ENCODE measurements at places on chromosomes 3 and 15.

GRCh38 chr3:141306276-141306675 lies 62.0 kb upstream of the ZBTB38 start:
- DNase-seq = no peak

GRCh38 chr15:78372880-78373279 lies 32.7 kb downstream of the CRABP1 start:
- DNase-seq = no peak

DNA sequence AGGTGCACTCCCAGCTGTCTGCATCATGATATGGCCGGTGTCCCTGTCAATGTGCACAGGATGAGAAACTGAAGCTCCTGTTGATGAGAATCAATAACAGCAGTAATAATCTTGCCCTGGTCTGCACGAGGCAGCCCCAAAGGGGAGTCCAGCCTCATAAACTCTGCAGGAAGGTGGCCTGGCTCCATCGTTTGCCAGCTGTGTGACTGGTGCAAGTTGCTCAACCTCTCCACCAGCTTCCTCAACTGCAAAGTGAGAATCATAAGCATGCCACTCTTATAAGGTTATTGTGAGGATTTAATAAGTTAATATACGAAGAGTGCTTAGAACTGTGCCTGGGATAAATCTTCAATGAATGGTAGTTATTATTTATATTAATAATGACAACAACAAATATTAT lies 203.4 kb upstream of the HES1 start:
- no peak for DNase-seq

DNA sequence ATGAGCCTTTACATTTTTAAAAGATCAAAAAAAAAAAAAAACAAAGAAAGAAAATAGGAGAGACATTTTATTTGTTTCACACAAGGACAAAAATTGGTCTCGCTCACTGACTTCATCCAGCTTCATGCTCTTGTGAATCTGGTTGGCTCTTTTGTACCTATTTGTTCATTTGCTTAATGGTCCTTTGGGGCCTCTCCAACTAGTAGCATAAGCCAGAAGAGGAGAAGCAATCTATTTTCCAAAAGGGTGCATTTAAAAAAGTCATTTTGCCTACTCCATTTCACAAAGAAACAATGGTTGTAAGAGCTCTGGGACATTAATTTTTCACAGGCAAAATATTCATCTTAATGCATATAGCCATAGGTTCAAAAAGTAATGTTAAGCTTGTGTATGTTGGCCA lies 168.3 kb upstream of the ADAMTS9 start:
- DNase-seq = no peak

DNA sequence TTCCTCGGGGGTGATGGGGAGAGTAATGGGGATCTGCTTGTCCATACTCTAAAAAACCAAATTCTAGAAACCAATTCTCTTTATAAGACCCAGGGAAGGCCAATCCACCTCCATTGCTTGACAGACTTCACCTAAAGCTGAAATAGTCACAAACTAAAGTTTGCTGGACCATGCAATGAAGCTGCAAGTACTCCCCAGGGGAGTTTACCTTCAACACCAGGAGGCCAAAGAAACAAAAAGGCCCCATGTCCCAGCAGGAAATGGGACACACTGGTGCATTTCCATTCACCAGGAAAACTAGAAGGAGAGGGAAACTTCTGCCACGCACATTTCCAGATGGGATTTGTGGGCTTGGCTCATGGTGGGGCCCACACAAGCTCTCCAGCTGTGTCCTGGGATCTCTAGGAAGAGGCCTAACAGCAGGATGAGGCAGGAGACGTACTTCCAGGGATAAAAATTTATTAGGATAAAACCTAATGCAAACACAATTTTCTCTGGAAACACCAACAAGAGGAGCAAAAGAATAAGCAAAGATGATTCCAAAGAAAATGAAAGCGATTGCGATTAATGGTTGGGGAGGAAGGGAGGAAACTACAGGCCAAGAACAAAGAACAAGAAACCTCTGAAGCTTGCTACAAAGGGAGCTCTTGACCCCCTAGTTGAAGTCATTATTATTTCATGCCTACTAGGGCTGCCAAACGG lies 238.0 kb upstream of the LRTM1 start:
- no peak for DNase-seq

DNA sequence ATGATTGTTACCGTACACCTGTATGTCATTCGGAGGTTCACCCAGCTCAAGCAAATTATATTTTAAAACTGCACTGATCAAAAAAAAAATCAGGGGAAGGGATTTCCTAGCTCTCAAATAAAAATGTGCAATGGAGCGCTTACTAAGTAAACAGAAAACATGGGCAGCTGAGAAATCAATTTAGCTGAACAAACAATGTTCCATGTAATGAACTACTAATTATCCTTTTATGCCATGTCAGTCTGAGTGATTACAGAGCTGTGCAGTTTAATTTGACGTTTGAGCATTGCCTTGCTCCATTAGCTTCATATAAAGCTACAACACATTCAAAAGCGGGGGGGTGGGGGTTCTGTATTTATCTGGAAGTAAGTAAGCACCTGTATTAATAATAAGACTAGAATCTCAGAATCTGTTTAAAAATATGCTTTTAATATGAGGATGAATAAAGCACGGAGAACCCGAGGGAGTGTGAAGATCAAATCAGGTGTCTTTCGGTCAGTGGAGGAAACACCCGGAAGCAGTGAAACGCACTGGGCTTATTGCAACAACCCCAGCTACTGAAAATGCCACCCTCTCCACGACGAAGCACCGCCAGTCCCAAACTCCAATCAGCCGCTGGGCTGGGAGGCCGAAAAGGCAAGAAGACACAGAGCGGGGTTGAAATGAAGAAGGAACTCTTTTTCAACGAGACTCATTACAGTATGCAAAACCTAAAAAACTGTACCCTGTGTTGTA lies 196.5 kb upstream of the ATP11B start:
- DNase-seq = no peak

- no peak for DNase-seq
Measured at GRCh38 chr3:168806871-168807270, 711.1 kb upstream of the GOLIM4 start.

GRCh38 chr3:175573226-175573625 lies 714.1 kb downstream of the NAALADL2 start:
- DNase-seq = no peak

- DNase-seq = no peak
Measured at GRCh38 chr3:53675942-53676341, 170.3 kb downstream of the CHDH start.

DNA sequence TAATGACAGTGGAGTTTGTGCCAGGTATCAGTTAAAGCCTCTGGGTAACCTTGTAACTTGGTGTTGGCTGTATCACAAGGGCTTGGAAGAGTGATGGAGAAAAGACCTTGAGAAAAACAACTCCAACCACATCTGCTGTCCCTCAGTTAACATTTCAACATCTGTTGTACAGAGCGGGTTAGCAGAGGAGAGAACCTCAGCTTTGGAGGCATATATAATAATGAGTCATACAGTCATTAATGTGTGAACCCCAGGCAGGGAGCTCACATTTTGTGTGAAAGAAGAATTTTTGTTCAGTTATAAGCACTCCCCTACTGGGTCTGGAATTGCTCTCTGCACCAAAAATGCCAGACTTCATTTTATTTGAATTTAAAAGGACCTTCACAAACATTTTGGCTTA lies 439.5 kb downstream of the PDCD6IP start:
- DNase-seq = no peak

- no peak for DNase-seq
Measured at GRCh38 chr3:167816953-167817352, 81.4 kb downstream of the SERPINI1 start.

DNA sequence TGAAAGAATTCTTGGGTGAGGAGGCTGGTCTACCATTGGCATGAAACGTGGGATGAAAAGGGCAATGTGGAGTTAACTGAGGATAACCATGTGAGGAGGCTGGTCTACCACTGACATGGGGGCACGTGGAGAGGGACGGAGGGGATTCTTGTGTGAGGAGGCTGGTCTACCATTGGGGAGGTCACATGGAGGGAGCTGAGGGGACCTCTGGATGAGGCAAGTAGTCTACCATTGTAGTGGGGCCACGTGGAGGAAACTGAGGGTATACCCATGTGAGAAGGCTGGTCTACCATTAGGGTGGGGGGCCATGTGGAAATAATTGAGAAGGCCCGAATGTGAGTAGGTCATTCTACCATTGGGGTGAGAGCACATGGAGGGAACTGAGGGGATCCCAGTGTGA lies 154.1 kb downstream of the FBLN2 start:
- no peak for DNase-seq

DNA sequence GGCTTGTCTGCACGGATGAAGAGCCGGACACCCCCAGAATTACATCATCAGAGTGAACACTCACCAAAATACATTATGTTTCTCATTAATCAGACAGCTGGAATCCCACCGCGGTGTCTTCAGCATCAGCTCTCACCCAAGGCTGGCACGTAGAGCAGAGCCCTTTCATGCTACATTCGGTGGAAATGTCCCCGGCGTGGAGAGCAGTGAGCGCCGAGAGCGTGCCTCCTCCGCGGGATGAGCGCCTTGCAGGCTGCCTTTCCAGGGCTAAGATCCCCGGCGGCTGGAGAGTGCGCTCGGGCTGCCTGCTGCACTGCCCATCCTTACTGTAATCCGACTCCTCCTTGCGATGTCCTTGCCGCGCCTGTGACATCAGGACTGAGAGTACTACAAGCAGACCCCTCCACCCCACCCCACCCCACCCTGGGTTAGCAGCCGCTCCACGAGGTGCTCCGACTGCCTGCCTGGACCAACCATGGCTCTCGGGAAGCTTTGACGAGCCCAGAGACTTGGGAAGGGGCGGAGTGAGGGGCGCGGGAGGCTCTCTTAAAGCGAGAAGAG lies at the start of gene ZNF385D:
TSS of gene ZNF385D (minus strand) at position 380 of the 561 bp plus-strand sequence. CDS start at position 86, 294 bp downstream.
- DNase-seq = no peak
